ENCODE measurements at places on chromosomes 7 and 10. TPM values are rescaled to one million over a fixed set of nuclear protein-coding genes. Genes with fewer than 3 reads are reported as not detected.

The PIP4K2A gene
- polyA plus RNA-seq = 10.9 TPM

The ZRANB1 gene
- 6.2 TPM for polyA plus RNA-seq

The HOXA7 gene
- polyA plus RNA-seq = not detected

The GGCT gene
- polyA plus RNA-seq = 20.8 TPM

The CRHR2 gene
- not detected for polyA plus RNA-seq

The EBF3 gene
- polyA plus RNA-seq = not detected
